ENCODE measurements at places on chromosomes 12 and 14.

DNA sequence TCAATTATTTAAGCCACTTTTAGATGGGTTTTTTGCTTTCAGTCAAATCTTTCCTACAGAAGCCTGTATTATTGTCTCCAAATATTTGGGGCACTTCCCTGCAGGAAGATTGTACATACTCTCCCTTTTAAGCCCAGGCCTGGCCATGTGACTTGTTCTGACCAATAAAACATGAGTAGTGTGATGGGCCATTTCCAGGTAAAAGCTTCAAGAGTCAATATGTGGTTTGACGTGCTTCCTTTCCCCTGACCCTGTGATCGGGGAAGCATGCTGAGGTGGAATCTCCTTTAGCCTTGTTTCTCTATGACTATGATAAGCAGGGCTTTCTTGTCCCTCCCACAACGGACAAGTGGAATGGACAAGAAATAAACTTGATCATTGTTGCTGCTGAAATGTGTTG is 14.2 kb upstream of the NIN start:
- DNase-seq: no peak

- no peak for DNase-seq
These were observed 107.7 kb downstream of the UNC79 start for GRCh38 chr14:93538413-93538812.

DNA sequence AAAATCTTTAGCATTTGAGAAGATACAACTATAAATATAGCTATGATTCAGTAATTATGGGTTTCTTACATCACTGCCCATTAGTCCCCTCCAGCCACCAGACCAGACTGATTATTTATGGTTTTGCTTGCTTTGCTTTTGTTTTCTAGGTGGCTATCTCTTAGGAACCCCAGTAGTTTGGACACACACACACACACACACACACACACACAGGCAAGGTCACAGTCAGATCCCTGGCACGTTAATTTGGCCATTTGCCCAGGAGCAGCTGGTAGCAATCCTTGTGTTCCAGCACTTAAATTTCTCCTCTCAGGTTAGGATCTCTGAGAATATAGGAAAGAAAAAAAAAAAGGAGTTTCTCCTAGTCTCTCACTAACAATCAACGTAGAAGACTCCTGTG is 90.2 kb upstream of the RESF1 start:
- DNase-seq: no peak

DNA sequence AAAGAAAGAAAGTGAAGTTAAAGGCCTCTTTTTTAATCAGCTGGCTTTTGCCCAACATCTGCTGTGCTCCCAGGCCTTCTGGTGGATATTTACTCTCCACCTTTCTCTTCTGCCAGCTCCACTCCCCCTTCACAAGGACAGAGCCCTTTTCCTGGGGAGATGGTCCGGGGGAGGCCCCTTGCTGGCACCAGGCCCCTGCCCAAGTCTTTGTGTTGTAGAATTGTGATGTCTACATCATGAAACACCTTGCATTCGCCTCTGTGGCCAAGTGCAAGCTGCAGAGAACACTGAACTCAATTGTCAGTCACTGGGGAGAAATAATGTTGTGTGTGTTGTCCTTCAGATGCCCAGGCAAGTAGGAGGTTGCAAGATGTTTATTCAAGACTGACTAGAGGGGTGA is 150.3 kb downstream of the DPF3 start:
- DNase-seq: no peak

GRCh38 chr14:54803926-54804537 is 98.6 kb downstream of the GCH1 start:
- no peak for DNase-seq

DNA sequence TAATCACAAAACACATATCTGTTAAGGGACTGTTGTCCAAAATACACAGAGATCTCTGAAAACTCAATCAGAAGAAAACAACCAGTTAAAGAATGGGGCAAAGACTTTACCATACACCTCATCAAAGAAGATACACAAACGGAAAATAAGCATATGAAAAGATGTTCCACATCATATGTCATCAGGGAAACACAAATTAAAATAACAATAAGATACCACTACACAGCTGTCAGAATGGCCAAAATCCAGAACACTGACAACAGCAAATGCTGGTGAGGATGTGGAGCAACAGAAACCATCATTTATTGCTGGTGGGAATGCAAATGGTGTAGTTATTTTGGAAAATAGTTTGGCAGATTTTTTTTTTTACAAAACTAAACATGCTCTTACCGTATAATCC is 220.5 kb upstream of the FOXN3 start:
- DNase-seq: no peak
